ENCODE measurements at places on chromosomes 16 and 17.

GRCh38 chr17:27840688-27841087, 40.4 kb upstream of the NOS2 start:
- DNase-seq: no peak

DNA sequence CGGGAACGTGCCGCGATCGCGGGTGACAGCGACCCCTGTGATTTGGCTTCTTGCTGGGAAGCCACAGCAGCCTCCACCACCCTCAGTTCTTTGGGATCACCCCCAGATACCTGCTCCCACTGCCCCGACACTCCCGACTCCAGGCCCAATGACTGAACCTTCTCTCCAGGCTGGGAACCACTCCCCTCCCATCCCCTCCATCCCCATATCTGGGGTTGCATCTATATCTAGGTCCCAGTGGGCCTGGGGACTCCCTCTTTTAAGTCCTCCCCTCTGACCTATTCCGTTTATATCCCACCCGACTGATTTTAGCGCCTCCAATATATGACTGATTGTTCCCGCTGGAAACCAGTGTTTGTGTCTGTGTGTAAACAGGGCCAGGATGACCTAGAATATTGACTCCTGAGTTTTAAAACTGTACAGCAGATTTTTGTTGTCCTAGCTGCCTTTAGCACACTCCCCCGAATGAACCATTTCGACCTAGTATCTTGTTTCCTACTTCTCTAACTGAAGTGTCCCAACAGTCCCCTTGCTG, 667 bp downstream of the PSMD3 start:
- no peak for DNase-seq

DNA sequence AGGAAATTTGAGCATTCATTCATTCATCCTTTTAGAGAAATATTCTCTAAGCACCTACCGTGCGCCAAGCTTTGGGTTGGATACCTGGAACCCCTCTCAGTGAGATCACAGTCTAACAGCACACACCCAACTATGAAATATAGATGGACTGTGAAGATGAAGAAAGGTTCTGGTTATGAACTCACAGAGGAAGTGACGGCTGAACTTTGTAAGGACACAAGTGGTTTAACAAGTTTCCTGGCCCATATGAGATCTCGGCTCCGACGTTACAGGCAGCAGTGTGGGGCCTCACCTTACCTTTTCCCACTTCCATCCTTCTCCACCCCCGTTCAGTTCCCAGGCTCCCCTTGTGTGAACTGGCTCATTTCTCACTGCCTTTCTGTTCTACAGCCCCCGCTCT, 406.2 kb downstream of the MAF start:
- DNase-seq: no peak

DNA sequence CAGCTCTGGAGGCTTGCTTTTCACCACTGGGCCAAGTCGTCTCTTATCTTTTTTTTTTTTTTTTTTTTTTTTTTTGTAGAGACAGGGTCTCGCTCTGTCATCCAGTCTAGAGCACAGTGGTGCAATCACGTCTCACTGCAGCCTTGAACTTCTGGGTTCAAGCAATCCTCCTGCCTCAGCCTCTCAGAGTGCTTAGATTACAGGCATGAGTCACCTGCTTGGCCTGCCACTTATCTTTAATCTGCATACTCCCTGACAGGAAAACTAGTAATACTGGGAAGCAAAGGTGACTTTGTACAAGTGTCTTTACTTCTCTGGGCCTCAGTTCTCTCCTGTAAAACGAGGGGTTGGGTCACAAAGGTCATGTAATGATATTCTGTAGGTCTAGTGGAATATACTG, 15.0 kb downstream of the NTN1 start:
- DNase-seq: no peak

GRCh38 chr17:4554441-4554996, 665 bp downstream of the MYBBP1A start:
- no peak for DNase-seq

DNA sequence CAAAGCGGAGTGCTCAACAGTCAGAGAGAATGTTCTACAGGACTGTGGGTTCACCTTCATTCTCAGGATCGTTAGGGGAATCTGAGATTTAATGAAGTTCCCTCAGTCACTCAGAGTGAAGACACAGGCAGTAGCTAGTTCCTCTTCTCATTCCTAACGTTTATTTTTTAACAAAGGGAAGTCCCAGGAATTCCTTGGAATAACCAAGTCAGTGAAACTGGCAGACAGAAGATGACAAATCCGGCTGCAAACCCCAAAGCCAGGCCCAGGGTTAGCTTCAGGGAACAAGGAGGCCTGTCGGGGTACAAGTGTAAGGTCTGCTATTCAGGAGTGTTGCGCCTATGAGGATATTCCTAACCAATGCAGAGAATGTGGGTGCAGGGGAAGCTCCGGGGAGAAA, 42.0 kb downstream of the COTL1 start:
- DNase-seq: no peak
